ENCODE measurements at places on chromosomes 12 and 14. TPM values are rescaled to one million over a fixed set of nuclear protein-coding genes. Genes with fewer than 3 reads are reported as not detected.

The LPAR5 gene
- 0.89 TPM for total RNA-seq

The TUNAR gene
- 54.1 TPM for total RNA-seq

The ITGB7 gene
- total RNA-seq = not detected

The CAPZA3 gene
- total RNA-seq = not detected

The KRT75 gene
- not detected for total RNA-seq

The SLC25A47 gene
- not detected for total RNA-seq

The TSPAN19 gene
- 0.50 TPM for total RNA-seq

- no peak overlapping the region for H3K27ac ChIP-seq
- no peak for DNase-seq
- H3K36me3 ChIP-seq = no peaks in the 10 kb centered on the region
- no peak overlapping the region for H3K4me3 ChIP-seq
Measured at GRCh38 chr14:87975636-87976035, 17.3 kb downstream of the GALC start.

GRCh38 chr12:879641-880040 lies 69.9 kb downstream of the RAD52 start:
- no peak for DNase-seq
- H3K4me3 ChIP-seq = no peak overlapping the region
- peaks cover 35% of the 10 kb centered on the region for H3K36me3 ChIP-seq
- no peak overlapping the region for H3K27ac ChIP-seq
- H3K4me1 ChIP-seq = no peaks in the 10 kb centered on the region

- no peak overlapping the region for H3K4me3 ChIP-seq
- peak; percentile 18 for DNase-seq
- peaks cover 28% of the 10 kb centered on the region for H3K4me1 ChIP-seq
- H3K36me3 ChIP-seq = no peaks in the 10 kb centered on the region
- H3K27me3 ChIP-seq = no peaks in the 10 kb centered on the region
Measured at GRCh38 chr12:79452906-79453305, 237.9 kb downstream of the PAWR start.

DNA sequence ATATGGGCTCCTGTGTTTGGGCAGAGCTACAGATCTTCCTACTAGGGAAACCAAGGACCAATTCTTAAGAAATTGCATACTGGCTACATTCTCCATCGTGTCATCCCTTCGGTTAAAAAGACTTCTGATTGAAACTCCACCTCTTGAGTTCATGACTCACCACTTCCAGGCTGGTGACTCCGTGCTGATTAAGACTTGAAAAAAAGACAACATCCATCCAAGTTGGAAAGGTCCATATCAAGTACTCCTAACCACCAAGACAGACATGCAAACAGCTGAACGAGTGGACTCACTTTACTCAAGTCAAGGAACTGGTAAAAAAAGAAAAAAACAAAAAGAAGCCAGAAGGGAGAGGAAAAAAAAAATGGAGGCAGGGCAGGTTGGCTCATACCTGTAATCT lies 63.4 kb downstream of the APOBEC1 start:
- no peak overlapping the region for H3K27ac ChIP-seq
- no peaks in the 10 kb centered on the region for H3K4me1 ChIP-seq
- H3K4me3 ChIP-seq = no peak overlapping the region
- no peaks in the 10 kb centered on the region for H3K36me3 ChIP-seq
- no peak for DNase-seq

DNA sequence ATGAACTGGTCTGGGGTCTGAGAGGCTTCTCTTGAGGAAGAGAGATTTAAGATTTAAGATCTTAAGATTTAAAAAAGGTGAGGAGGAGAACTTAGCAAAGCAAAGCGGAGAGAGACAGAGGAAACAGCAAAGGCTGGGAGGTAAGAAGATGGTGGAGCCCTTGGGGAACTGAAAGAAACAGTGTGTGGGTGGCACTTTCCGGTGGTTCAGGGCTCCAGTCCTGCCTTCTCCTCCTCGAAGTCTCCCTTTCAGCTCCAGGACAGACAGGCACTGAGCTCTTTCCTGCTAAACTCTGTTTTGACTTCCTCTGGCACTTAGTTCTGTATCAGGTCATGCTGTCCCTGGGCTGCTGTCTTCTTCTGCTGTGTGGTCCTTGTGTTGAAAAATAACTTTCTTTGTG lies 298.7 kb upstream of the SRRM4 start:
- H3K36me3 ChIP-seq = no peaks in the 10 kb centered on the region
- no peaks in the 10 kb centered on the region for H3K27me3 ChIP-seq
- no peak for DNase-seq
- H3K4me1 ChIP-seq = peaks cover 19% of the 10 kb centered on the region
- no peak overlapping the region for H3K27ac ChIP-seq

DNA sequence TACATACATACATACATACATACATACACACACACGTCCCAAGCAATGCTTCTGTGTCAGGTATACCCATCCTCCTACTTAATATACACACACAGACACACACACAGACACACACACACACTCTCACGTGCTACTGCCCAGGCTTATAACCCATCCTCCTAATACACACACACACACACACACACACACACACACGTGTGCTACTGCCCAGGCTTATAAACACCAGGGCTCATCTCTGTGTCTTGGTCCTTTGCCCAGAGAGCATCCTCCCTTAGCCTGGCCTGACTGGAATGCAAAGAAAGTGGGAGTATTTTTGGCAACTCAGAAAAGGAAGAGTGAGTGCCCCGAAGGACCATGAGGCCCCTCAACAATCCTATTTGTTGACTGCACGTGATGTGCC lies 129.0 kb downstream of the RBM19 start:
- H3K36me3 ChIP-seq = no peaks in the 10 kb centered on the region
- no peaks in the 10 kb centered on the region for H3K4me1 ChIP-seq
- no peak overlapping the region for H3K4me3 ChIP-seq
- H3K27me3 ChIP-seq = no peaks in the 10 kb centered on the region

GRCh38 chr14:68449561-68450181 lies 343.2 kb downstream of the ZFP36L1 start:
- H3K27me3 ChIP-seq = no peaks in the 10 kb centered on the region
- peaks cover 30% of the 10 kb centered on the region for H3K4me1 ChIP-seq
- H3K4me3 ChIP-seq = peak overlapping the region; percentile 6
- peak overlapping the region; percentile 71 for H3K27ac ChIP-seq
- H3K36me3 ChIP-seq = no peaks in the 10 kb centered on the region
- peak; percentile 81 for DNase-seq

- DNase-seq = no peak
- no peaks in the 10 kb centered on the region for H3K36me3 ChIP-seq
- H3K27me3 ChIP-seq = no peaks in the 10 kb centered on the region
- H3K27ac ChIP-seq = no peak overlapping the region
Measured at GRCh38 chr12:96437171-96437445, 36.9 kb upstream of the CDK17 start.

DNA sequence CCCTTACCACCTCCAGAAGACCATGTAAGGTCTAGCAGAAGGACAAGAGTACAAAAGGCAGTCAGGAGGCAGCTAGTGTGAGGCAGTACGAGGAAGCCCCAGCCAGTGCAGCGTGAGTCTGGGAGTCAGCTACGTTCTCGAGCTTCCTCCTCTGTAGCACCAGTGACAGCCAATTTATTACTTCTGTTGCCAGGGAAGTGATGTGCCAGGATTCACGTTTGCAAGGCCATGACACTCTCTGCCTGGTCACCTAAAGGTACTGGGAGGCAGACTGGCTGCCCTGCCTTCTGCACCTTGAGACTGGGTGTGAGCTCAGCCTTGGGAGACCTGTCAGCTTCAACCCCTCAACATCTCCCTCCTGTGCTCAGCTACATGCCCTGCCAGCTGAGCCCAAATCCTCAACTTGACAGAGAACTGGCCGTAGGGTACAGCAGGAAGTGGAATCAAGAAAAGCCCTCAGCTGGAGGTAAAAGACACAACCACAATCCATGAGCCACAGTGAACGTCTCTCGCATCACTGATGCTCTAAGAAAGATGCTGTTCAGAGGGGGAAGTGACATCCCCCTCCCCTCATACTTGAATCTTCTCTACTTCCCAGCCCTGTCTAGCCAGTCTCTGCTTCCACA lies 182.5 kb upstream of the RGS6 start:
- H3K4me3 ChIP-seq = no peak overlapping the region
- H3K27me3 ChIP-seq = no peaks in the 10 kb centered on the region
- no peak overlapping the region for H3K27ac ChIP-seq
- H3K4me1 ChIP-seq = no peaks in the 10 kb centered on the region

DNA sequence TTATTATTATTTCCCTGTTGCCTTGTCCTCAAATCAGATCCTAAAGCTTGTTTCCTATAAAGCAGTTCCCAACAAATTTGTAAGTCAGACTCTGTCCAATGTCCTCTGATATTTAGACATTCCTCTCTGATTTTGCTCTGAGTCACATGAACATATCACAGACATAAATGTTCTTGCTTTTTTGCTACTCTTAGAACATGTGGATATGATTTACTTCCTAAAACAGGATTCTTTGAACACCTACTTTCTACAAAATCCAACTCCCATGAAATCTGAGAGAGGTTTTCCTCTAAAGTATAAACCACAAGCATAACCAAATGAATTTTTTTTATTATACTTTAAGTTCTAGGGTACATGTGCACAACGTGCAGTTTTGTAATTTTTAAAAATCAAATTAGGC lies 181.3 kb upstream of the SLC38A2 start:
- H3K36me3 ChIP-seq = no peaks in the 10 kb centered on the region
- H3K27ac ChIP-seq = no peak overlapping the region
- no peak overlapping the region for H3K4me3 ChIP-seq
- DNase-seq = no peak
- no peaks in the 10 kb centered on the region for H3K27me3 ChIP-seq

GRCh38 chr12:56867216-56867615 lies 67.0 kb downstream of the SDR9C7 start:
- H3K27ac ChIP-seq = no peak overlapping the region
- no peaks in the 10 kb centered on the region for H3K27me3 ChIP-seq
- H3K4me1 ChIP-seq = no peaks in the 10 kb centered on the region
- peak; percentile 22 for DNase-seq
- H3K36me3 ChIP-seq = peaks cover 17% of the 10 kb centered on the region

DNA sequence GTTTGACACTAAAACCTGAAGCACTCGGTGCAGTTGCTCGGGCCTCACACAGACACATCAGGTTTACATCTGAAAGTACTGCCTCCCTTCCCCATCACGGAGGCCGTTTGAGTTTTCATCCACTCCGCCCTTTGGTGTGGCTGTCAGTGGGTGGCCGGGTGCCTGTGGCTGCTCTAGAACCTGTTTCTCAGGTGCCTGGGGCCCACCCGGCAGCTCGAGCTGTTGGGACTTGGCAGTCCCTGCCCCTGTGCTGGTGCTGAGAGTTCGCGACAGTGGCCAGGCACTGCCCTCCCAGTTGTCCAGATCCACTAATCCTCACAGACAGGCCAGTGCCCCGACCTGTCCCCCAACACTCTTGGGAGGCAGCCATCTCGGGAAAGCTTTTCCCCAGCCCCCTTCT lies 22.4 kb downstream of the XRCC3 start:
- H3K36me3 ChIP-seq = peaks cover 10% of the 10 kb centered on the region
- no peak overlapping the region for H3K4me3 ChIP-seq
- H3K27me3 ChIP-seq = no peaks in the 10 kb centered on the region

- no peak for DNase-seq
- no peaks in the 10 kb centered on the region for H3K27me3 ChIP-seq
- peaks cover 14% of the 10 kb centered on the region for H3K4me1 ChIP-seq
- no peak overlapping the region for H3K4me3 ChIP-seq
- no peaks in the 10 kb centered on the region for H3K36me3 ChIP-seq
- H3K27ac ChIP-seq = no peak overlapping the region
Measured at GRCh38 chr12:70691018-70691672, 53.9 kb upstream of the PTPRB start.

- no peaks in the 10 kb centered on the region for H3K27me3 ChIP-seq
- DNase-seq = no peak
- no peaks in the 10 kb centered on the region for H3K4me1 ChIP-seq
- no peak overlapping the region for H3K27ac ChIP-seq
Measured at GRCh38 chr12:84757978-84758377, 154.6 kb downstream of the SLC6A15 start.

DNA sequence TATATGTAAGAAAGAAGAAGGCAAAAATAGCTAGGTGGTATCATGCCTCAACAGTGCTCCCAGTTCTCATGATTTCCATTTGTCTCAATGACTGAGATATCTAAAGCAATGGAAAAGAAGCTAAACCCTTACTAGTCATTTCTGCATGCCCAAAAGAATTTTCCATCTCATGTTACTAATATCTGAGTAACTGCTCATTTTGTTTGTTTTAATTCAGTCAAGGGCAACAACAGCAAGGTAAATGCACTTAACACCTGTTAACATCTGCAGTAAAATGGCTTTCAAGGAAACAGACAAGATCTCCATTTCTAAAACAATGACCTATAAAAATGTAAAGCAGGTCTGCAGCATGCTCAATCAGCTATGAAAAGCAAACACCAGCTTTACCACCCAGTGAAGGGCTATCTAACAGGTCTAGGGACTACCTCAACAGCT lies 19.4 kb upstream of the SELPLG start:
- H3K27me3 ChIP-seq = no peaks in the 10 kb centered on the region
- peaks cover 12% of the 10 kb centered on the region for H3K36me3 ChIP-seq
- peak overlapping the region; percentile 1 for H3K4me3 ChIP-seq

- no peak overlapping the region for H3K27ac ChIP-seq
- no peaks in the 10 kb centered on the region for H3K36me3 ChIP-seq
- no peaks in the 10 kb centered on the region for H3K27me3 ChIP-seq
- H3K4me1 ChIP-seq = no peaks in the 10 kb centered on the region
Measured at GRCh38 chr12:53854701-53855316, 83.8 kb upstream of the HOXC13 start.

GRCh38 chr14:31122921-31123320 lies 84.7 kb downstream of the HECTD1 start:
- peaks cover 11% of the 10 kb centered on the region for H3K4me1 ChIP-seq
- peaks cover 6% of the 10 kb centered on the region for H3K36me3 ChIP-seq
- no peaks in the 10 kb centered on the region for H3K27me3 ChIP-seq
- peak overlapping the region; percentile 12 for H3K27ac ChIP-seq
- H3K4me3 ChIP-seq = peak overlapping the region; percentile 5
- DNase-seq = peak; percentile 76

DNA sequence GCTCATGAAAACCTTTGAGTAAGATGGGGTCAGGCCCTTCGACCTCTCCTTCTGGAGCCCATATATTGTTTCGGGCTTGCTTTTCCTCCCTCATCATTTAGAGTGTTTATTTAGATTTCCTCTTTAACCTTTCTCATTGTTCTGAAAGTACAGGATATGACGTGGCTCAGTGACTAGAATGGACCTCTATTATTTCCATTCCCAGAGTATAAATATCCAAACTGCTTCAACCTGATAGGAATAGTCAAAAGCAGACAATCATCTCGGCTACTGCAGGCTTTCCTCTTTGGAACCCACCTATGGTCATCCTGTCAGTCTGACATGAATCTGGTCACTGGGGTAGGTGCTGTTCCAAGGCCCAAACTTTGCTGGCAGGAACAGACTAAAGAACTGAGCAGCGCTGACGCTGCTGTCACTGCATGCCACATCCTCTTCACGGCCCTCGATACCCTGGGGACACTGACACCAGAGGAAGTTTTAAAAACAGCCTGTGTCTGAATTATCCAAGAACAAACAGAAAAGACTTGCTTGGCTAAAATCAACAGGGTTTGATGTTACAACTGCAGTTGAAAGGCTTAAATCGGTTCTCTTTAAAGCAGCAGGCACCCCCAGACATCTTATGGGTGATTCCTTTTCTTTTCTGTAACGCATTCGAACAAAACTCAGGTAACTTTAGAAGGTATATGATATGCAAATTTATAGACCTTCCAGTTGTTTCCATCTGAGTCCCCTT lies 5.0 kb upstream of the DDX47 start:
- H3K4me1 ChIP-seq = peaks cover 5% of the 10 kb centered on the region
- no peak overlapping the region for H3K27ac ChIP-seq
- no peak for DNase-seq

GRCh38 chr12:76863837-76864236 lies 15.0 kb downstream of the CSRP2 start:
- H3K27me3 ChIP-seq = no peaks in the 10 kb centered on the region
- peak overlapping the region; percentile 30 for H3K27ac ChIP-seq
- H3K36me3 ChIP-seq = peaks cover 11% of the 10 kb centered on the region
- peaks cover 28% of the 10 kb centered on the region for H3K4me1 ChIP-seq

- peaks cover 12% of the 10 kb centered on the region for H3K4me1 ChIP-seq
- DNase-seq = no peak
- no peak overlapping the region for H3K4me3 ChIP-seq
Measured at GRCh38 chr14:24329736-24330135, 5.1 kb downstream of the ADCY4 start.

Data from GM23338 (cell line).